MV-4-11 (cell line): ENCODE measurements at places on chromosomes 4 and X.

GRCh38 chr4:101600287-101600686 lies 190.2 kb upstream of the BANK1 start:
- DNase-seq = no peak

- DNase-seq = no peak
These were observed 153.0 kb downstream of the ATOH1 start for GRCh38 chr4:93981594-93981993.

DNA sequence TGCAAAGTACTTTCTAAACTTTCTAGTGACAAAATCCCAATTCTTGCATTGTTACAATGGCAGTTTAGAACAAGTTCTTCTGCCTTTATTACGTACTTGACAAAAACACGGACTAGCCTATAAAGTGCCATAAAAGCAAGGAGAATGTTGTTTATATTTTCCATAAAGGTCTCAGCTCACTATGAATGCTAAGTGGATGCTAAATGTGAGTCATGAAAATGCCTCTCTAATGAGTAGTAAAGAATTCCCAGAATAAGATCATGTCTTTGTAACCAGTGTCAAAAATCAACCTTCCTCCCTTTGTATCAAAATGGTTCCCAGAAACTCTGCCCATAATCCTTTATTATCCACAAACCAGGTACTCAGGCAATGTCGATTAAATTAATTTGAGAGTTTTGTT lies 539.8 kb upstream of the SLIT2 start:
- no peak for DNase-seq

DNA sequence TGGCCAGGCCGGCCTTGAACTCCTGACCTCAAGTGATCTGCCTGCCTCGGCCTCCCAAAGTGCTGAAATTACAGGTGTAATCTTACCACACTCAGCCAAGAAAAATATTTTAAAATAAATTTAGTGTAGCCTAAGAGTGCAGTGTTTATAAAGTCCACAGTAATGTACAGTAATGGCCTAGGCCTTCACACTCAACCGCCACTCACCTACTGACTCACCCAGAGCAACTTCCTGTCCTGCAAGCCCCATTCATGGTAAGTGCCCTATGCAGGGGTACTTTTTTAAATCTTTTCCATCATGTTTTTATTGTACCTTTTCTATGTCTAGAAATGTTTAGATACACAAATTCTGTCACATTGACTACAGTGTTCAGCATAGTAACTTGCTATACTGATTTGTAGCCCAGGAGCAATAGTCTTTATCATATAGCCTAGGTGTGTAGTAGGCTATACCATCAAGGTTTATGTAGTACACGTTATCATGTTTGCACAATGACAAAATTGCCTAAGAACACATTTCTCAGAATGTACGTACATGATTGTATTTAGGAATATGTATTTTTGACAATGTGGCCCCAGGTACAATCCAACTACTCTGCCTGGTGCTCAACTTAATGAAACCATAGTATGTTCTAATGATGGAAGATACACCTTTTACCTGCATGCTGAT lies 455.2 kb downstream of the PCDH7 start:
- no peak for DNase-seq

DNA sequence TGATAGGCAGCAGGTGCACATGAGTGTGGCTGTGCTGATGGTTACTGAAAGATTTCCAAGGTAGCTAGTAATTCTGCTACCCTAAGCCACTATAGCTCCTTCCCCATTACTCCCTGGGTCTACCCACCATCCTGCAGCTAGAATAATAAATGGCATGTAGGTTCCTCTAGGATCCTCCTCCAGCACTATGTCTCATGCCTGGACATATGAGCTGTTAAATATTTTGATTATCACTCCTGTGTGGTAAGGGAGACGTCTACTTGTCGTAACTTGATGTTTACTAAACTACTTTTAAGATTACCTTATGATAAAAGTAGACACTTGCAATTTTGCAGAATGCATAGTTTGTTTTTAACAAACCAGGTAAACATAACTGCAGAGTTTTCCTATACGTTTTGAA lies 35.5 kb downstream of the TET2 start:
- no peak for DNase-seq

- no peak for DNase-seq
These were observed 7.7 kb downstream of the LAP3 start for GRCh38 chr4:17584521-17585213.

DNA sequence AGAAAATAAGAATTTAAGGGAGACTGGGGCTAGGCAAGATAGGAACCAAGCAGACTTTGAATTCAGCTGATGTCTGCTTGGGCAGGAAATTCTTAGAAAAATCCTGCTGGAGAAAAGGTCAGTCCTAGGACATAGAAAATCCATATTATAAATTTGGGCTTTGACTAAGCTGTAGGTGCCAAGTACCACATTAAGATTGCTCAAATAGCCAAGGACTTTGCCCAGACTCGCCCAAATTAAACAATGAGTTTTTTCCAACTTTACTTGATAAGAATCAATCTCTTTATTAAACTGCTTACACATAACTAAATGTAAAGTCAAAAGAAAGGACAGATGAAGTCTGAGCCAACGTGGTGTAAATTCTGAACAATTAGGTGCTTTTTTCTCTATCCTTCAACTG lies 95.4 kb downstream of the FUNDC1 start:
- DNase-seq = no peak

DNA sequence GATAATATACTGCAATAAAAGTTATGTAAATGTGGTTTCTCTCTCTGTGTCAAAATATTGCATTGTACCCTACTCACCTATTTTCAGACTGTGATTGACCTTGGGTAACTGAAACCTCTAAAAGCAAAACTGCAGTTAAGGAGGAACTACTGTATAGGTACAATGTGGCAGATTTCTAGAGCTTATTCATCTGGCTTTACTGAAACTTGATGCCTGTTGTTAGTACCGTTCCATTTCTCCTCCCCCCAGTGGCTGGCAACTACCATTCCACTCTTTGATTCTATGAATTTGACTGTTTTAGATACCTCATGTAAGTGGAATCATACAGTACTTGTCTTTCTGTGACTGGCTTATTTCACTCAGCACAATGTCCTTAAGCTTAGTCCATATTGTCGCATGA lies 61.9 kb downstream of the HOPX start:
- DNase-seq = no peak

GRCh38 chrX:107632346-107632745 lies 4.0 kb downstream of the PRPS1 start:
- no peak for DNase-seq

DNA sequence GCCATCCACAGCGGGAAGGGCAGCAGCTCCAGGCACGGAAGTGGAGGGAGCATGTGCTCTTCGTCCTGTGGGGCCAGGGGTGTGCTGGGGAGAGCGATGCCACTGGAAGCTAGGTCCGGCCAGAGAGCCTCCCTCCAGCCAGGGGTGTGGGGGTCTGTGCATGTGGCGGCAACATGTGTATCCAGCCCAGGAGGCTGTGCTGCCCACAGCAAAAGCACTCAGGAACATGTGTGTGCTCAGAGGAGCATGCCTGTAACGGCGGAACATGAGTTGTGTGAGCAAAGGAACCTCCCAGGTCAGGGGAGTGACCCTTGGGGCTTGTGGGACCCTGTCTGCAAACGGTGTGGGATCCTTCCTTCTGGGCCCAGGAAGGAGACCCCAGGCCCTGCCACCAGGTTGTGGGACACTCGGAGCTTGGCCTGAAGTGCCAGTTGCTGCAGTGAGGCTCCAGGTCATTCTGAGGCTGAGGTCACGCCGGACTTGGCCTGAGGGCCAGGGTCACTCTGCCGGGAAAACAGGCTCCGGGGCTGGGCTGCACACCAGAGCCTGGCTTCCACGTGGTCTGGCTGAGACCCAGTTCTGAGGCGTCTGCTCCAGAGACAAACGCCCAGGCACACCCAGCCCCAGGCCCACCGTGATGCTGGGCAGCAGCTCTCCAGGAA lies 37.2 kb downstream of the CPLX1 start:
- no peak for DNase-seq

DNA sequence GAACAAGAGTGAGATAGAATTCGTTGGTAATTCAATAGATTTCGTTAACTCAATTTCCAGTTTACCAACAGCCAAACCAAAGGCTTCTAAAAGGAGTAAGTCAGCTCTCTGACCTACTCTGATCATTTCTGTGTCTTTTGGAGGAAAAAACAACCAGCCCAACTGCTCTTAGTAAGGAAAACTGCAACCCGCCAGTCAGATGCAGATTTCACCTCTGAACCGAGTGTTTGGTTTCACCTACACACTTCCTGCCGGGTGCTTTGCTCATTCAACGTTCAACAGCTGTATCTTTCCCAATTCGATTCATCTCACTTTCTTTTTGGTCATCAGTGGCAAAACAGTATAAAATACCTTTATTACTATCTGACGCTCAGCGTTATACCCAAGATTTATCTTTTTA lies 24.5 kb downstream of the TMSB4X start:
- no peak for DNase-seq

DNA sequence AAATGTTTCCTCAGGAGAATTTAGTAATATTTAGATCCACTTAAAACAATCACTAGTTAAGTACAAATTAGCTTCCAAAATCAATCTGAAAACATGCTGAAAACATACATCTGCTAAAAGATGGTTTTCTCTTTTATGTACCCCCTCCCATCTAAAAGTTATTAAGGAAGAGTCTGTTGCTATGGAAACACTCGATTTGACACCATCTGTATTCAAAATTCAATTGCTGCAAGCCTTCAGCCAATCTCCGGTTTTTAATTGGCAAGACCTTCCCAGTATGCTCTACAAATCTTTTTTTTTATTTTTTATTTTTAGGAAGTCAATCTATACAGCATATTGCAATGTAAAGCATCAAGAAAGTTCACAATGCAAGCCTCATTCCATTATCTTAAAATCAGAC lies 639.3 kb upstream of the FTHL17 start:
- no peak for DNase-seq

- DNase-seq = no peak
These were observed 63.4 kb downstream of the NUDT10 start for GRCh38 chrX:51395810-51396728.

- no peak for DNase-seq
These were observed 232.7 kb downstream of the MGST2 start for GRCh38 chr4:139898293-139898692.
